Activated CD4-positive, alpha-beta T cell treated with anti-CD3 and anti-CD28 coated beads, Interleukin-2, amount 10 ng/mL, durations not matched to agents 7 days and 5 days (primary cell): ENCODE measurements at places on chromosomes 4 and X.

DNA sequence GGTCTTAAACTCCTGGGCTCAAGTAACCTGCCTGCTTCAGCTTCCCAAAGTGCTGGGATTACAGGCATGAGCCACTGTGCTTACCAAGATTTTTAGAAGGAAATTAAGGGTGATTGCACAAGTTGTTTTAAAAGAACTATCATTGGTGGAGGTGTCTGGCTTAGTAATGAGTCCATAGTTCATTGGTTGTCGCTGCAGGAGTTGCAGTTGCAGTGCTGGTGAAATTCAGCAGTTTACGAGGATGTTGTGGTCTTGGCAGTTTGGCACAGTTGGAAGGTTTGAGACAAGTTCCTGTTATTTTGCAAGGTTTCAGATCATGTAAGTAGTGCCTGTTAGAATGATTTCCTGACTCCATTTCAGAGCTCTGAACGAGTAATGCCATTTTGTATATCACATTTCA lies 48.1 kb downstream of the RAB40AL start:
- DNase-seq: no peak

DNA sequence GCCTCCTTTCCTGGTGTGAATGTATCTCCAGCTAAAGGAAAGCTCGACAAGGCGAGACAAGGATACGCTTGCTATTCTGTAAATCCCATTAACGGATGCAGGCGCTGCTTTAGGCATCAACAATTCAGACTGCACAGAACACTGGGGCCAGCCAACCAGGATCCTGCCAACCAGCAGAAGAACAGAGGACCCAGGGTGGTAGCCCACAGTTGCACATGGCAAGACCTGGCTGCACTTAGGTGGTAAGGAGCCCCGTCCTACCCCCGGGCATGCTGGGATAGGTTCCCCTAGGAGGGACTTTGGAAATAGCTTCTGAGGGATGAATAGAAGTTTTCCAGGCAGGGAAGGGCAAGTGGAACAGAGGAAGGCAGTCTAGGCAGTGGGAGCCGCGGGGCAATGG lies 20.7 kb downstream of the PSAPL1 start:
- no peak for DNase-seq

DNA sequence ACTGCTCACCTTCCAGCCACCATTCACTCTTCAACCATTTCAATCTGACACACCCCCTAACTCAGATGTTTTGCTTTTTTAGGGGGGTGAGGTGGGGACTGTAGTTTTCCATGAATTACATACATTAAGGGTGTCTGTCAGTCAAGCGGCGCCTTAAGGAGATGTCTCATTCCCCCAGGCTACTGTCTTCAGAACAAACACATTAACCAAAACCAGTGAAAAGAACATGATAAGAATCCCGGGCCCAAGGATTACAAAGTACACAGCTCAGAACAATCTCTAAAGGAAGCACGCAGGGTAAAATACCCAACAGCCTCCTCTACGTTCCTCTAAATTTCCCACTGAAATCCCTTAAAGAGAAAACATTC lies 62.5 kb upstream of the IRF2 start:
- DNase-seq: no peak

DNA sequence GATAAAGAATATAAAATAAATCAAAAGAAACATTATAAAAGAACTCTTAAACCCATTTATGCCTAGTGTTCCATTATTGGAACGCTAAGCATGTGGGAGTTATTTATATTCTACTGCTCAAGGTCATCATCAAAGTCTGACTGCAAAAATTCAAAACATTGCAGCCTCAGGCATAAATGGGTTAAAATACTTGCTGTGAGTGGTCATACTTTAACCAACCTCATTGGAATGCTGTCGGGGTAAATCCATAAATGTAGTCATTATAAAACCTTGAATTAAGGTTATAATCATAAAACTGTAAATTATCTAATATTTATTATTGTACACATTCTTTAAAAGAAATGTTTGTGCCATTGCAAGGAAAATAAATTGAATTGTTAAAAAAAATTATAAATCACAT lies 55.0 kb downstream of the RPS6KA6 start:
- no peak for DNase-seq

- DNase-seq: no peak
Observed at GRCh38 chrX:41303013-41303412, 30.9 kb upstream of the DDX3X start.

DNA sequence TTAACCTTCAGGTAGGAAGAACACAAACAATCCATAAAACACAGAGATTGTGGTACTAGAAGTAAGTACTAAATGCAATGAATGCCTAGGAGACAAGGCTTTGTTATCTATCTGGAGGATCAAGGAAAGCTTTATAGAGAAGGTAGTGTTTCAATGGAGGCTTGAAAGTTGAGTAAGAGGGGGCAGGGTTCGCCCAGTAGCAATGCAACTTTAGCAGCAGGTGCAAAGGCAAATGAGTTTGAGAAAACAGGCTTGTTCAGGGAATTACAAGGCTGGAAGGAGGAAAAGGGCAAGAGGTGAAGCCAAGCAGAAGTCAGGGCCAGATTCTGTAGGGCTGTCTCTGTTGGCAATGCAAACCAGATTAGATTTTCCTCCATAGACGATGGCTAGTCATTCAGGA lies 35.5 kb upstream of the AMELX start:
- DNase-seq: no peak

DNA sequence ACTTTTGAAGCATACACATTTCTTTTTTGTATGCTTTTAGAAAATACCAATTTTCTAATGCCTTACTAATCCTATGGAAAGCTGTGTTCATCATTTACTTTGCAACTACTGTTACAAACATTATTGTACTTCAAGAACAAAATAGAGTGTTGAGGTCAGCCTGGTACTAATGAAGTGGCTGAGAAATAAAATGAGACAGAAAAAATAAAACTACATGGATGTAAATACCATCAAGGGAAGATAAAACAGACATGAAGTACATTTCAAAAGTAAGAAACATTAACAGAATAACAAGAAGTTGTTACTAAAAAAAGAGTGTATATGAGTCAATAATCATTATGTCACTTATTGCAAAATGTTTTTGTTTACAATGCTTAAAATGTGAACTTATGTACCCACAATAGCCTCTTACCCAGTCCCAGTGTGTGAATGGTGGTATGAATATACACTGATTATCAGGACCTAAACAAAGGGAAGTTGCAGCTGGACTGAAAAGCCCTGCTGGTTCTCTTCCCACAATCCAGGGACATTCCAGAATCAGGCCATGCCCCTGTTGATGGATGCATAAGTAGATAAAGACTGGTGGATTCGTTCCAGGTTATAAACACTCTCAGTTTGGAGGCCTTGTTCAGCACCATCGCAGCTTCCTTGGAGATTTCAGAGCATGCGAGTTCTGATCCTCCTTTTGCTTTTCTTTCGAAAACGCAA lies 2.4 kb upstream of the CSN3 start:
- DNase-seq: no peak

GRCh38 chrX:24720036-24720435 lies 26.3 kb downstream of the POLA1 start:
- no peak for DNase-seq

GRCh38 chr4:92254767-92255442 lies 48.9 kb upstream of the GRID2 start:
- no peak for DNase-seq

DNA sequence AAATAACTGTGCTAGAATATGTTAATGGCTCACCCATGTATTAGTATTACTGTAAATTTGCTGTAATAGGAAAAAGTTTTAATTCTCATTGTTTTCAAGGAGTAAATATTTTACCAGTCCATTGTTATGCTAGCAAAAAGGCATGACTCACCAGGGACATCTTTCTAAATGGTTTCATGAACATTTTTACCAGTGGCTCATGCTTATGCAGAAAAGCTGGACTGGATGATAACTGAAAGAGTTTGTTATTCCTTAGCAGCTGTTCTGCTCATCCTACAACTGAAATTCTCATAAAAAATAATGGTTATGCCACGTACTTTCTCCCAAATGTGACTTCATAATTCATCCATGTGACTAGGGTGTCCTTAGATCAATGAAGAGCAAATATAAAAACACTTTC lies 111.9 kb upstream of the PCDH18 start:
- no peak for DNase-seq

GRCh38 chrX:153934148-153934761 lies 582 bp downstream of the NAA10 start:
- no peak for DNase-seq

DNA sequence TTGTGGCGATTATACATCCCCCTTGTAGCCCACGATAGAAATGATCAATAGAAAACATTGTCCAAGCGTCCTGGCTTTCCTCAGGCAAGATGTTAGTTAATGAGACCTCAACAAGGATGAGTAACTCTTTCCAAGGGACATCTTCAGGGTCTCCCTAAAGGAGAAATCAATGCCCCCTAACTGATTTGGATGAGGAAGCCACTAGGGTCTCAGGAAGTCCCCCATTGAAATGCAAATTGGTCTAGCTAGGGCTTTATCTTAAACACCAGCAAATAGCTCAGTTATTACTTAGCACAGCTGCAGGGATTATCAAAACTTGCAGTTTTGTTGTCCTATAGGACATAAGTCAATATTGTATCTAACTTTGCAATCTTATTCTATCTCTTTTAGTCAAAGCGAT lies 721.5 kb downstream of the IL1RAPL1 start:
- DNase-seq: no peak

DNA sequence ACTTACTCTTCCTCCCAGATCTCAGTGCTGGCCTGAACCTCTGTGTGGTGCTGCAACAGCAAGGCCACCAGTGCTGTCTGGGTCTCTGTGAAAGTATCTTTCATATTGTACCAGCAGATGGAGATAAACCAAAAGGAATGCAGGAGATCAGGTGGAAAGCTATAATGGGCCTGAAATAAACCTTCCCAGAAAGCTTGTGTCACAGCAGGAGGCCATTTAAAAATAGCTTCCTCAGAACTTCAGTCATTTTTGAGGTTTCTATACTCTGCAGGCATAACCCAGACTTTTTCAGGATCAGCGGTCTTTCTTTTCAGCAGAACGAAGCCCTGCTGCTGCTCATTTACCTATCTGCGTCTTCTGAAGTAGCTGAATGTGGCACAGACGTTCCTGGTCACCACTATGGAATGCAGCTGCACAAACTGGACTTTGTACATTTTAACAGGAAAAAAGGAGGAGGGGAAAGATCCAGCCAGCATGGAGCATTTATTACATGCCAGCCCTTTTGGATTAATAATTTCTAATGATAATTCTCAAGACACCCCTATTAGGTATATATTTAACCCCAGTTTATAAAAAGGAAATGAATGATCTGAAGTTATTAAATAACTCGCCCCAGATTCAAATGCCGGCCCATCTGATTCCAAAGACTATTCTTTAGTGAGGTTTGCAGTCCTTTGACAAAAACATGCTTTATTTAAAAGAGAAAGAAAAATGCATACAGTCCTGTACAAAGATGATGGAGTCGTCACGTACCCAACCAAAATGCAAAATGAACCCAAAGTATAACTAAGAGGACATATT lies 119.7 kb downstream of the NFKB1 start:
- DNase-seq: no peak

- no peak for DNase-seq
Observed at GRCh38 chrX:9483376-9483775, 18.5 kb downstream of the TBL1X start.

- no peak for DNase-seq
Observed at GRCh38 chr4:159048166-159048886, 54.6 kb upstream of the RAPGEF2 start.

DNA sequence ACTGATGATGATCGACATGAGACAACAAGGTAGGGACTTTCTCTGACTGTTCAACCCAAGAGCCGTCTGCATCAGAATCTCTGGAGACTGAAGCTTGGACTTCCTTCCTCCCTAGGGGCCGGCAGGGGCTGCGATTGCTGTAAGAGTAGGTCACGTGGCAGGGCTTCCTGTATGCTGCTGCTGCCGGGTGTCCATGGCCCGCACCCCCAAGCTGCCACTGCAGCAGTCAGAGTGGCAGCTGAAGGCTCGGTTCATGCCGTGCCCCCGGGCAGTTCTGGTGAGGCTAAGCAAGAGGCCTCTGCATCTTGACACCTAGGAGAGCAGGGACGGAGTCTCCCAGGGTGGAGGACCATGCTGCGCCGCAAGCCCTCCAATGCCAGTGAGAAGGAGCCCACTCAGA lies at the start of gene SASH3:
SASH3 (plus strand) TSS at position 203 of the 400 bp plus-strand sequence; CDS start at position 352, 149 bp downstream.
- peak; percentile 76 for DNase-seq

- DNase-seq: no peak
Observed at GRCh38 chrX:25544641-25545040, 528.9 kb upstream of the ARX start.

GRCh38 chr4:21410372-21410771 lies 538.2 kb downstream of the KCNIP4 start:
- no peak for DNase-seq

DNA sequence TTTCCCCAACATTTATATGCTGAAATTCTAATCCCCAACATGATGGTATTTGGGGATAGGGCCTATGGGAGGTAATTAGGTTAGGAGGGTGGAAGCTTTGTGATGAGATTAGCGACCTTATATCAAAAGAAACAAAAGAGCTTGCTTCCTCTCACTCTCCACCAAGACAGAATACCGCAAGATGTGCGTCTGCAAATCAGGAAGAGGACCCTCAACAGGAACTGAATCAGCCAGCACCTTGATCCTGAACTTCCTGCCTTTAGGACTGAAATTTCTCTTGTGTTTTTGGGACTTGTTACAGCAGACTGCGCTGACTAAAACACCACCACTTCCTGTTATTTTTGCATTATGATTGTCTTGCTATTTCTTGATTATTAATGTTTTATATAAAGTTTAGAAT lies 1889.4 kb downstream of the C4orf33 start:
- DNase-seq: no peak

- peak; percentile 34 for DNase-seq
Observed at GRCh38 chrX:120380699-120381098, 18.8 kb downstream of the ATP1B4 start.

DNA sequence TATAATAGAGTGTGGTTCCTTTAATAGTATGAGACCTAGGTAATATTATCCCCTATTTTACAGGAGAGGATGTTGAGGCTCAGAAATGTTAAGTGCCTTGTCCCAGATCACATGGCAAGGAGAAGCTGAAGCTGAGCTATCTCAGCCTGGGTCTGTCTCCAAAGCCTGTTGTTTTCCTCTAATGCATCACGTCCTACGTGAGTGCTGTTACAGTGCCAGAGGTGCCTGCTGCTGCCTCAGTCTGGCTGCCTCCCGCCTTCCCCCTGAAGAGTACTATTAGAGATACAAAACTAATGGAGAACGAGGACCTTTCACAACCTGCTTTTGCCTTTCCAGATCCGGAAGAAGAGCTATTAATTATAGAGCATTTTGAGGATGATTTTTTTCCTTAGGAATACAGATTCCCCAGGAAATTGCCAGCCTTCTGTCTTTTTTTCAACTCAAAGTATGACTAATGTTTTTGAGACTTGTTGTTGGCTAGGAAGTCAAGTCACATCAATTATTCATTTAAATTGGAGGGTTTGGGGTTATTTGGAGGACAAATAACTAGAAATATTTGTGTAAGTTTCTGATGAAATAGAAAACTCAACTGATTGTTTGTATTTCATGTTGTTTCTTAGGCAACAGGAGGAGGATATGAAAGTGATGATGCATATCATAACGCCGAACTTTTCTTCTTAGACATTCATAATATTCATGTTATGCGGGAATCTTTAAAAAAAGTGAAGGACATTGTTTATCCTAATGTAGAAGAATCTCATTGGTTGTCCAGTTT lies 43.9 kb upstream of the MTMR1 start:
- no peak for DNase-seq

- peak; percentile 74 for DNase-seq
Observed at GRCh38 chrX:78517124-78517523, 142.0 kb downstream of the RTL3 start.
